NCI-H1105 (cell line): ENCODE measurements at places on chromosomes 1 and 21.

DNA sequence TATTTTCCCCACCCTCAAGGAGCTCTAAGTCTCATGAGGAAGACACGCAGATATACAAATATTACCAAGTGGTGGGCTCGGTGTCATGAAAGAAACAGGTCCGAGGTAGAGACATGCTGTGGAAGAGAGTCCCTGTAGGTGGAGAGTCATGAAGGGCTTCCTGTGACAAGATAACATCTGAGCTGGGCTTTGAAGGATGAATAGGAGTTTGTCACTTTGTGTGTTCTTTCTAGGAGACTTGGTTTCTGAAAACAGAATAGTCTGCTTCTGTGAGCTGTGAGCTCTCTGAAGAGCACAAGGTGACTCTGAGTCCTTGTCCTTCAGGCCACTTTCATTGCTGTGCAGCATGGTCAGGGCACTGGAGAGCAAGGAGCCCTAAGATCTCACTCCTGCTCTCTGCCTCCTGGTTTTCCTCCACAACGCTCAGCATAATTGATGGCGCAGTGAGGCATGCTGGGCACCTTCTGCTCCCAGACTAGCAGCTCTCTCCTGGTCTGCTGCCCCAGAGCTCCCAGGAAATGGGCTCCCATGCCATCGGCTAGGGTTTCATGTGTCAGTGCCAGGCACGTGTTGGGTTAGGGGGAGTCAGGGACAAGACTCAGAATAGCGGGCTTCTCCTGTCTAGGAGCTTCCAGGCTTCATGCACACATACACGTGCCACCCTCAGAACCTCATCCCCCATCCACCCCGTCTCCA lies 209.9 kb upstream of the CSF3R start:
- DNase-seq = no peak

GRCh38 chr21:36699546-36700294 lies 805 bp downstream of the SIM2 start:
- peak; percentile 10 for DNase-seq

GRCh38 chr1:228938537-228938901 lies 203.2 kb downstream of the RHOU start:
- DNase-seq = no peak

DNA sequence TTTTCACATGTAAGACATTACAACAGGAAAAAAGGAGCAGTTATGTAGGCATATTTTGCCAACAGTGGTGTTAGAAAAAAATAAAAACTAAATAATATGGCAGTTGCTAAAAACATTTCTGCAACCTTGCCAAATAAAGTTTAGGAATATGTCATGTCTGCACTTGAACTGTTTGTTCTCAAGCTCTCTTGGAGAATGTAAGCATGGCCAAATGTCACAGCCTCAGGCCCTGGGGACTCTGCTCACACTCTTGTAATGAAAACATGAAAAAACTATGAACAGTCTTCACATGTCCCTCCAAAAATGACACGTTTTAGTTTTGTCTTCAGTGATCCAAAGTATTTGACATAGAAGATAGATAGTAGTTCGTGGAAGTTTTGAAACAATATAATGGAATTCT lies 753.3 kb downstream of the LTN1 start:
- DNase-seq = no peak

- no peak for DNase-seq
Observed at GRCh38 chr1:228830954-228831481, 95.7 kb downstream of the RHOU start.

DNA sequence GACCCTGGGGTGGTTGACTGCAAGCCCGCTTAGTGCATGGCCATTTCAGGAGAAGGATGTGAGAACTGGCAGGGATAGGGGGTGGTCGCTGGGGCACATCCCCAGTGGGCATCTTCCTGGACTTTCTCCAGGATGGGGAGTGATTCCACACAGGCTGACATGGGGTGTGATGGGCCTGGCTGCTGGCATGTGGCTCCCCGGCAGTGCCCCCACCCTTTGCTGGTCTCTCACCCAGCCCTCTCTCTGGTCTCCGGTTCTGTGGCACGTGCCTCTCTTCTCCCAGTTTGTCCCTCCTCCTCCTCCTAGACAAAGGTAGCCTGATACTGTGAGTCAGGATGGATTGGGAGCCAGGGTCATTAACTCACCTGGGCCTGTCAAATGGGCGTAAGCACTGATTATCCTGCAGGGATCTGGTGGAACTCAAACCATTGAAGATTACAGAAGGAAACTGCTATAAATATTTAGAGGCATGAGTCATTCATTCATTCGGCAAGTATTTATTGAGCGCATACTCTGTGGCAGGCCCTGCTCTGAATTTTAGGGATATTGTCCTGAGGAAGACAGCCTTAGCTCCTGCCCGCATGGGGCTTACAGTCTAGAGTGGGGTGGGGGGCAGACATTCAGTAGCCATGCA lies 23.6 kb upstream of the EPS8L3 start:
- DNase-seq = no peak

GRCh38 chr1:56017336-56017735 lies 562.0 kb downstream of the PLPP3 start:
- no peak for DNase-seq

DNA sequence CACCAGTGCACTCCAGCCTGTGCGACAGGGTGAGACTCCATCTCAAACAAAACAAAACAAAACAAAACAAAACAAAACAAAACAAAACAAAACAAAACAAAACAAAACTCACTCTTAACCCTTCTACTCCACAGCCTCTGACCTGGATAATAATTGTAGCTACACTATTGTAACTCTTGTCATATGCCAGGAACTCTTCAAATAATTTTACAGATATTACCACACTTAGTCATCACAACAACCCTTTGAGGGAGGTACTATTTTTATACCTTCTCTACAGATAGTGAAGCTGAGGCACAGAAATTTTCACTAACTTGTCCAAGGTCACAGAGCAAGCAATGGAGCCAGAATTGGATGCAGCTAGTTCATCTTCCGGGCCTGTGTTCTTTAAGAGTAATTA lies 547.8 kb downstream of the ADGRL2 start:
- no peak for DNase-seq

- DNase-seq = peak; percentile 22
Observed at GRCh38 chr1:158087320-158087927, 93.3 kb upstream of the CD1D start.
